Effector memory CD4-positive, alpha-beta T cell (primary cell): ENCODE measurements at places on chromosomes 3 and 15.

DNA sequence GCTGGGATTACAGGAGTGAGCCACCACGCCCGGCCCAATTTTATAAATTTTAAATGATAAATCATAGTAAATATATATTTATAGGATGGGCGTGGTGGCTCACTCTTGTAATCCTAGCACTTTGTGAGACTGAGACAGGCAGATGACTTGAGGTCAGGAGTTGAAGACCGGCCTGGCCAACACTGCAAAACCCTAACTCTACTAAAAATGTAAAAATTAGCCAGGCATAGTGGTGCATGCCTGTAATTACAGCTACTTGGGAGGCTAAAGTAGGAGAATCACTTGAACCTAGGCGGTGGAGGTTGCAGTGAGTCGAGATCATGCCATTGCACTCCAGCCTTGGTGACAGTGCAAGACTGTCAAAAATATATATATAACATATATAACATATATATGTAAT lies 26.4 kb downstream of the MFN1 start:
- DNase-seq, result no peak
- H3K27me3 ChIP-seq, result no peaks in the 10 kb centered on the region
- no peaks in the 10 kb centered on the region for H3K4me1 ChIP-seq
- H3K36me3 ChIP-seq, result peaks cover 35% of the 10 kb centered on the region
- H3K4me3 ChIP-seq, result no peak overlapping the region

DNA sequence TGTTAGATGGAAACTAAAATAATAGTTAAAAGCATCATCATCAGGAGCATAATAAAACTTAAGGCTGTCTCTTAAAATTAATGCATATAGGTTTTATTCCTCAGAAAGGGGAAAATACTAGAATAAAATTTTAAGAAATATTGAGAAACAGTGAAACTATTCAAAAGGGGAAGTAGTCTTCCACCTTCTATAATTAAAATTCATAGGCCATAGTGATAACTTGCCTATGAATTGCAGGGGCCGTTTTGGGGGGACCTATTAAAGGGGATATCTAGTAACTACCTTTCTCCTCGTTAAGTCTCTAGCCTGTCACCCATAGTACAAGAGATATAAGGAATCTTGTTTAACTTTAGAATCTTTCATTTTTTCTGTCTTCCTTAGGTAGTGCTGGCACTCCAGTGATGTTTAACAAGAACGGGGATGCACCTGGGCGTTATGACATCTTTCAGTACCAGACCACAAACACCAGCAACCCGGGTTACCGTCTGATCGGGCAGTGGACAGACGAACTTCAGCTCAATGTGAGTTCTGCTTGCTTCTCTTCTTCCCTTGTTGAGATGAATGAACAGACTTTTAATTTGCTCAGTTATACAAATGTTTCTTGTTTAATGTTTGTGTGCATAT lies 600.4 kb downstream of the GRM7 start:
- H3K27ac ChIP-seq, result no peak overlapping the region
- DNase-seq, result no peak
- no peaks in the 10 kb centered on the region for H3K4me1 ChIP-seq
- no peaks in the 10 kb centered on the region for H3K27me3 ChIP-seq

DNA sequence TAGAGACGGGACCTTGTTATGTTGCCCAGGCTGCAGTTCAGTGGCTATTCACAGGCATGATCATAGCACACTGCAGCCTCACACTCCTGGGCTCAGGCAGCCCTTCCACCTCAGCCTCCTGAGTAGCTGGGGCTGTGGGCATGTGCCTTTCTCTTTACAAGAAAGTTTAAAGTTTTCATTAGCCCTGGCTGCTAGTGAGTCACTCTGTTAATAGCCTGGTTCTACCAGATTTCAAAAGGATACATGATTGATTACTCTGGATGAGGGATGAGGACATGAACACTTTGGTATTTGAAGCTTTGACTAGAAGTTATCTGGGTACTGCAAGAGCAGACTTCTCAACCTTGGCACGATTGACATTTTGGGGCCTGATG lies 95.1 kb downstream of the DHX36 start:
- H3K4me3 ChIP-seq, result no peak overlapping the region
- H3K36me3 ChIP-seq, result no peaks in the 10 kb centered on the region
- DNase-seq, result no peak
- H3K27ac ChIP-seq, result no peak overlapping the region
- H3K4me1 ChIP-seq, result no peaks in the 10 kb centered on the region

GRCh38 chr15:88139936-88140335 lies 116.6 kb downstream of the NTRK3 start:
- H3K27me3 ChIP-seq, result no peaks in the 10 kb centered on the region
- H3K36me3 ChIP-seq, result no peaks in the 10 kb centered on the region

DNA sequence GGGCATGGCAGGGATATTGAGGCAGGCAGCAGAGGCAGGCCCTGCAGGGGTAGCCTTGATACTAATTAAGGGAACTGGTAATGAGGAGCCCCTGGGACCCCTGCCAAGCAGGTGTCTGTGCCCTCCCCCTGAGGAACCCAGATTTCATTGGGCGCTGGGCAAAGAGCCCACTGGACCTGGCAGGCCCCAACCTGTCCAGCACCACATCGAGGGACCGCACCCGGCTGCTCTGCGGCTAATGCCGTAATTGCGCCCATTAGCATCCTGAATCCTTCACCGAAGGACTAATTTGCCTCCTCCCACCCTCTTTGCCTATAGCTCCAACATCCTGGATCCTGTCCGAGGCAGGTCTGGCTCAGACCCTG lies 13.7 kb upstream of the SEMA3B start:
- no peak overlapping the region for H3K4me3 ChIP-seq
- peaks cover 3% of the 10 kb centered on the region for H3K4me1 ChIP-seq
- H3K36me3 ChIP-seq, result peaks cover 77% of the 10 kb centered on the region

- H3K27me3 ChIP-seq, result peaks cover 34% of the 10 kb centered on the region
- no peak overlapping the region for H3K4me3 ChIP-seq
- no peak for DNase-seq
- no peaks in the 10 kb centered on the region for H3K36me3 ChIP-seq
- peaks cover 15% of the 10 kb centered on the region for H3K4me1 ChIP-seq
Measured at GRCh38 chr15:74134387-74135027, 4.1 kb downstream of the ISLR2 start.

- no peaks in the 10 kb centered on the region for H3K27me3 ChIP-seq
- no peak overlapping the region for H3K27ac ChIP-seq
- H3K4me3 ChIP-seq, result no peak overlapping the region
- H3K36me3 ChIP-seq, result no peaks in the 10 kb centered on the region
Measured at GRCh38 chr3:135103917-135104316, 308.9 kb downstream of the EPHB1 start.
